Fibroblast of lung (primary cell): ENCODE measurements at places on chromosomes 11 and 22. TPM values are rescaled to one million over a fixed set of nuclear protein-coding genes. Genes with fewer than 3 reads are reported as not detected.

Gene EXT2
- 133 and 177 TPM in 2 replicates for total RNA-seq

DNA sequence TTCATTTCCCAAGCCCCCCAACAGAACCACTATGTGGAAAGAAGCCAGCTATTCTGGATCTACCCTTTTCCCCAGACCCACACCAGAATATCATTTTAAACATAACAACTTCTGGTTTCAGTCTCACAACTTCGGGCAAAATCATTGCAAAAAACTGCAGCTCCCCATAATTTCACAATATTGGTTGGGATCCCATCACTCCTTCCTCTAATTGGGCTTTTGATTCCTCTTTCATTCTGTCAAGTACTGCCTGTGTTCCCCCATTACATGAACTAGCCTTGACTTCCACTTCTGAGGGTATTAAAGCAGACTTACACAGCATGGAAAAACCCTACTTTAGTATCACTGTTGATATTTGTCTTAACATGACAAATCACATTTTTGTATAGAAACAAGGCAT is 4.1 kb upstream of the APOL3 start:
- no peaks in the 10 kb centered on the region for H3K4me1 ChIP-seq
- peaks cover 2% of the 10 kb centered on the region for H3K27me3 ChIP-seq
- no peaks in the 10 kb centered on the region for H3K36me3 ChIP-seq
- H3K27ac ChIP-seq = no peak overlapping the region
- no peak overlapping the region for H3K4me3 ChIP-seq

Gene FZD4
- 11.8 and 15.7 TPM in 2 replicates for total RNA-seq

GRCh38 chr11:108137212-108137611 is 15.8 kb downstream of the ACAT1 start:
- H3K4me3 ChIP-seq = no peak overlapping the region
- H3K36me3 ChIP-seq = no peaks in the 10 kb centered on the region
- peaks cover 2% of the 10 kb centered on the region for H3K4me1 ChIP-seq
- DNase-seq = no peak
- H3K27ac ChIP-seq = no peak overlapping the region

Gene SLC17A6
- total RNA-seq = not detected in 2 replicates

Gene PKDREJ
- total RNA-seq = under 0.01 TPM in 2 replicates

DNA sequence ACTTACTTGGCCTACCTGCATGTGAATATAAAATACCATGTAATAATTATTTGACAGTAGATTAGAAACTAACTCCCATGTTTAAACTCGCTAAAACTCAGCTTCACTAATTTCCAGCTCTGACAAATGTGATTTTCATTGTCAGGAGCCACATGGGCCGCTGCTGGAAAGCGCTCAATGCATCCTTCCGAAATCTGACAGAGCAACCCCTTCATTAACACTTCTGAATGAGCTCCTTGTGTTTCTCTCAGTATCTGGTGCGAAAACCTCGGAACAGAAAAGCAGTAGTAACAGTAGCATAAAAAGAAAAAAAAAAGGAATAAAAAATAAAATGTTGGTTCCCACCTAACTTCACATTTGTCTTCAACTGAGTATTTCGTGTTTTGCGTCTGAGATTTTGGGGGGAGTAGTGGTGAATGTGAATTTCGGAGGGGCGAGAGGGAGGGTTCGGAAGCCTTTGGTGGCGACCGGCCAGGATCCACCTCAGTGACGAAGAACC is 710 bp downstream of the MTCH2 start:
- H3K36me3 ChIP-seq = no peaks in the 10 kb centered on the region
- H3K27ac ChIP-seq = peak overlapping the region; percentile 95
- H3K4me1 ChIP-seq = peaks cover 2% of the 10 kb centered on the region
- peak; percentile 8 for DNase-seq
- peak overlapping the region; percentile 92 for H3K4me3 ChIP-seq
- H3K27me3 ChIP-seq = no peaks in the 10 kb centered on the region

- no peak overlapping the region for H3K27ac ChIP-seq
- DNase-seq = no peak
- no peak overlapping the region for H3K4me3 ChIP-seq
These were observed 18.4 kb downstream of the GRIK4 start for GRCh38 chr11:120529911-120530310.

Gene MTMR2
- 25.4 and 29.2 TPM in 2 replicates for total RNA-seq

- no peak overlapping the region for H3K4me3 ChIP-seq
- no peak overlapping the region for H3K27ac ChIP-seq
- peaks cover 7% of the 10 kb centered on the region for H3K4me1 ChIP-seq
- DNase-seq = no peak
These were observed 33.5 kb downstream of the LRRC10B start for GRCh38 chr11:61542024-61542461.

- H3K36me3 ChIP-seq = no peaks in the 10 kb centered on the region
- DNase-seq = no peak
- H3K4me1 ChIP-seq = peaks cover 16% of the 10 kb centered on the region
- no peak overlapping the region for H3K4me3 ChIP-seq
- H3K27ac ChIP-seq = no peak overlapping the region
These were observed 38.5 kb upstream of the APLNR start for GRCh38 chr11:57275582-57275981.

- H3K36me3 ChIP-seq = no peaks in the 10 kb centered on the region
- DNase-seq = no peak
- no peak overlapping the region for H3K4me3 ChIP-seq
- no peak overlapping the region for H3K27ac ChIP-seq
These were observed 929.0 kb downstream of the BRD1 start for GRCh38 chr22:48898524-48899250.

Gene TREH
- total RNA-seq = not detected in 2 replicates

DNA sequence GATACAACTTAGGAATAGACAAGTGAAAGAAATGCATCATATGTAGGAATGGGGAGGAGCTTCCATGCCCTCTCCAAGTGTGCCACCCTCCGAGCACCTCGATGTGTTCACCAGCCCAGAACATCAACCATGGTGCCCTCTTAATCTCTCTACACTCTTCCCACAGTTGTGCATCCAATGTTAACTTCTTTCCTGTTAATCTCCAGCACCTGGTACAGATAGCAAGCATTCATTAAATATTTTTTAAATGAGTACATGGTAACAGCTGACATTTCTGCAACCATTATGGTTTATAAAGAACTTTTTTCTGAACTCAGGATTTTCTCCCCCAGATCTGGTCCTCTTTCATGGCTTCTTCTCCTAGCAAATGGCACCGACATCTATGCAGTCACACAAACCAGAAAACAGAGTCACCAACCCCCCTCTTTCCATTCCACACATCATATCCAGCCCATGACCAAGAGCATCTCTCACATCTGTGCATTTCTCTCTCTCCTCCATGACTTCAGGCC is 118.1 kb upstream of the CLPB start:
- H3K27ac ChIP-seq = no peak overlapping the region
- peaks cover 8% of the 10 kb centered on the region for H3K27me3 ChIP-seq

GRCh38 chr22:40057652-40058051 is 62.9 kb downstream of the FAM83F start:
- H3K36me3 ChIP-seq = no peaks in the 10 kb centered on the region
- peaks cover 2% of the 10 kb centered on the region for H3K27me3 ChIP-seq
- H3K4me3 ChIP-seq = no peak overlapping the region
- DNase-seq = no peak

GRCh38 chr11:12172493-12173013 is 62.2 kb downstream of the MICAL2 start:
- H3K4me3 ChIP-seq = no peak overlapping the region
- H3K27me3 ChIP-seq = no peaks in the 10 kb centered on the region
- no peaks in the 10 kb centered on the region for H3K36me3 ChIP-seq

Gene MS4A15
- total RNA-seq = not detected in 2 replicates

DNA sequence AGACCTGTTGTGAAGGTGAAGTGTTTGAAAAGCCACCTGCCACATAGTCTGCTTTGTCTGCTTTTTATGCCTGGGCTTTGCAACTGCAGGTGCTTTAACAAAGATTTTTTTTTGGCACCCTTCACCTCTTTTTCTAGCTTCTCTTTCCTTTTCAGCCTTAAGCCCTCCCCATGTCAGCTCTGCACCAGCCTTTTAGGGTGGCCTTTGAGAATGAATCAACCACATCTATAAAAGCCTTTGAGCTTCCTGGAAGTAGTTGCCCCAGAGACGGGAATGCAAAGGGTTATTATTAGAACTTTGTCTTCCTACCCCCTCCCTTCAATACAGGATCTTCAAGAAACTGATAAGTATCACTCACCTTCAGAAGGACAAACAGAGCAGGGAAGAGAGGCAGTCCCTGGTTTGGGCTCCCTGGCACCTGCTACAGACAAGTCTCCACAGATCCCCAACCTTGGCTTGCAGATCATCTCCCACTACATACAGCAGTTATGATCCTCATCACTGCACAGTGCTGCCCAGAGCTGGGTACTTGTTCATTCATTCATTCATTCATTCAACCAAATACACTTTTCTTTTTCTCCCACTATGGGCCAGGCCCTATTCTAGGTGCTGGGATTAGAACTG is 8.0 kb downstream of the PVALB start:
- H3K36me3 ChIP-seq = no peaks in the 10 kb centered on the region
- no peak for DNase-seq
- no peaks in the 10 kb centered on the region for H3K4me1 ChIP-seq
- no peak overlapping the region for H3K27ac ChIP-seq
- H3K27me3 ChIP-seq = peaks cover 28% of the 10 kb centered on the region

- H3K27me3 ChIP-seq = no peaks in the 10 kb centered on the region
- no peak overlapping the region for H3K27ac ChIP-seq
- peaks cover 5% of the 10 kb centered on the region for H3K4me1 ChIP-seq
These were observed 38.8 kb downstream of the PPP2R1B start for GRCh38 chr11:111727431-111727830.

DNA sequence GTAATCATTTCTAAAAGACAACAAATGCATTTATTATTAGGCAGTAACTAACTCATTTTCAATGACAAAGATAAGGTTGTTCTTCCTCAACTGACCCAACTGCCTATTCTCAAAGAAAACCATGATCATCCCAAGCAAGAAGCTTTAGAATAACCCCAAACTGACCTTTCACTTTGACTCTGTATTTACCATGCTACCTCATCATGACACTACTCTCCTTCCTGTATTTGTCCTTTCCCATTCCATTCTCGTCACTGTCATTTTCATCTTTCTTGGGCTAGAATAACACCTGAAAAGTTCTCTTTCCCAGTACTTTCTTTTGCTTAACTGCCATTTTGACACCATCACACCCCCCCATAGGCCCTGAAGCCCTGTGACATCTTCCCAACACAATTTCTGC is 48.3 kb downstream of the TCF20 start:
- no peaks in the 10 kb centered on the region for H3K27me3 ChIP-seq
- H3K27ac ChIP-seq = no peak overlapping the region
- peaks cover 2% of the 10 kb centered on the region for H3K36me3 ChIP-seq
- no peak for DNase-seq

GRCh38 chr22:30373331-30374325 is 13.6 kb downstream of the RNF215 start:
- H3K36me3 ChIP-seq = peaks cover 4% of the 10 kb centered on the region
- no peaks in the 10 kb centered on the region for H3K4me1 ChIP-seq
- H3K27ac ChIP-seq = no peak overlapping the region
- DNase-seq = no peak
- no peaks in the 10 kb centered on the region for H3K27me3 ChIP-seq

GRCh38 chr22:49865156-49865555 is 11.5 kb downstream of the ZBED4 start:
- H3K4me1 ChIP-seq = no peaks in the 10 kb centered on the region
- no peak overlapping the region for H3K4me3 ChIP-seq
- peaks cover 2% of the 10 kb centered on the region for H3K36me3 ChIP-seq
- DNase-seq = no peak
- H3K27me3 ChIP-seq = no peaks in the 10 kb centered on the region

Gene CTSD
- total RNA-seq = 198 and 253 TPM in 2 replicates

DNA sequence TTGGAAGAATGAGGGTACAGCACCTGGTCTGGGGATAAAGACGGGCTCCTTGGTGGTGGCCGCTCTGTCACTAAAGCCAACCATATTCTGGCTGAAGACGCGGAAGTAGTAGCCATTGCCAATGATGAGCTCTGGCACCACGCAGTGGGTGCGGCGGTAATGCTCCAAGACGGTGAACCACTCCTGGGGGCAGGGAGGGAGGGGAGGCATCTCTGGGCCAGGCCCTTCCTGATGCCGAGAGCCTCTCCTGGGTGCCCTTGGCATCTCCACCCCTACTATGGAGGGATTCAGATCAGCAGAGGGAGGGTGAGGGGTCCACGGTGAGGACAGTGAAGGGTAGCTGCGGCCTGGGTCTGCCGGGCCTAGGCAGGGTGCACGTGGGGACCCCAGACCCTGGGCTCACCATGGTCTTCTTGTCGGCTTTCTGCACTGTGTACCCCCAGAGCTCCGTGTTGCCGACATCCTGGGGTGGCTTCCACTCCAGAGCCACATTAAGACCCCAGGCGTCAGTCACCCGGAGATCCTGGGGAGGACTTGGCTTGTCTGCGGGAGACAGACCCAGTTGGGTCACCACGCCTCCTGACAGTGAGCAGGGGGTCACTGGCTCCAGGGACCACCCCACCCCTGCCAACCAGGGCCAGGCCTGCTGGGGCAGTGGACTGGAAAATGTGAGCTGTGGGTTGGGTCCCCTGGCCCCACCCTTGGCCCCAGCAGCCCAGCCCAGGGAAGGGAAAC is 19.5 kb downstream of the MYBPC3 start:
- no peak overlapping the region for H3K4me3 ChIP-seq
- no peak for DNase-seq
- H3K4me1 ChIP-seq = no peaks in the 10 kb centered on the region
- no peaks in the 10 kb centered on the region for H3K27me3 ChIP-seq
- no peak overlapping the region for H3K27ac ChIP-seq

DNA sequence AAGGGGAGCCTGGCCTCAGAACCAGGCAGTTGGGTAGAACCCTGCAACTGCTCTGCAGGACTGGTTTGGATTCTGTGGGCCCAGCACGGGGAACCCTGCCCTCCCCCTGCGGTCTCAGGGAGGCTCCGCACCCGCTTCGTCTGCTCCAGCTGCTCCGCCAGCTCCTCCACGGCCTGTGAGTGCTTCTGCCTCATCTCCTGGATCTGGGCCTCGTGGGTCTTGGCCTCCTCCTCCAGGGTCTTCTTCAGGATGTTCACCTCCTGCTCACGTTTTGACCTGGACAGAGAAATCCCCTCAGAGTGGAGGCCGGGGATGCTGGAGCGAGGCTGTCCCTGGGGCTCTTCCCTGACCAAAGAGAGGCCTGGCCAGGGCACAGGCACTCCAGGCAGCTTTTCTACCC is 41.9 kb downstream of the APOL1 start:
- H3K4me1 ChIP-seq = no peaks in the 10 kb centered on the region
- H3K36me3 ChIP-seq = peaks cover 76% of the 10 kb centered on the region
- no peaks in the 10 kb centered on the region for H3K27me3 ChIP-seq

GRCh38 chr22:36617694-36618522 is 85.6 kb downstream of the CACNG2 start:
- H3K27ac ChIP-seq = no peak overlapping the region
- no peaks in the 10 kb centered on the region for H3K36me3 ChIP-seq
- peaks cover 10% of the 10 kb centered on the region for H3K27me3 ChIP-seq
- no peak overlapping the region for H3K4me3 ChIP-seq

Gene CHKA
- total RNA-seq = 8.0 and 8.4 TPM in 2 replicates

Gene TBX1
- not detected in 2 replicates for total RNA-seq
